Stimulated activated CD8-positive, alpha-beta memory T cell treated with anti-CD3 and anti-CD28 coated beads, Interleukin-2, amount 100 ng/mL, for 48 hours (primary cell): ENCODE measurements at places on chromosomes 4 and X.

GRCh38 chrX:110310896-110311295, 7.0 kb downstream of the AMMECR1 start:
- DNase-seq: peak; percentile 12

DNA sequence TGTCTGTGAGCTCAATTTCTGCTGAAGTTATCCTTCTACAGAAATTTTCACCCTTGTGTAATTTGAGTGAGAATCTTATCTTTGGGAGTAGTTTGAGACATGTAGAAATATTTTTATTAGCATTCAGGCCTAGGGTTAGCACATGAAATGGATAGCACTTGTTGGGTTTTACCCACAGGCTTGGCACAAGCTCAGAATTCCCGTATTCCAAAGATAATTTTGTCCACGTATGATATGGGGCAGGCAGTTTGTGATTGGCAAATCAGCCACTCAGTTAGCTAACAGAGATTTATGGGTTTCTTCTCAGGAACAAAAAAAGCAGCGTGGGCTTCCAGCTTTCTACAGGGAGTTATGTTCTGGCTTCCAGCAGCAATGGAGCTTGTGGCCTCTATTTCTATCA, 117.9 kb upstream of the DCAF8L1 start:
- no peak for DNase-seq

DNA sequence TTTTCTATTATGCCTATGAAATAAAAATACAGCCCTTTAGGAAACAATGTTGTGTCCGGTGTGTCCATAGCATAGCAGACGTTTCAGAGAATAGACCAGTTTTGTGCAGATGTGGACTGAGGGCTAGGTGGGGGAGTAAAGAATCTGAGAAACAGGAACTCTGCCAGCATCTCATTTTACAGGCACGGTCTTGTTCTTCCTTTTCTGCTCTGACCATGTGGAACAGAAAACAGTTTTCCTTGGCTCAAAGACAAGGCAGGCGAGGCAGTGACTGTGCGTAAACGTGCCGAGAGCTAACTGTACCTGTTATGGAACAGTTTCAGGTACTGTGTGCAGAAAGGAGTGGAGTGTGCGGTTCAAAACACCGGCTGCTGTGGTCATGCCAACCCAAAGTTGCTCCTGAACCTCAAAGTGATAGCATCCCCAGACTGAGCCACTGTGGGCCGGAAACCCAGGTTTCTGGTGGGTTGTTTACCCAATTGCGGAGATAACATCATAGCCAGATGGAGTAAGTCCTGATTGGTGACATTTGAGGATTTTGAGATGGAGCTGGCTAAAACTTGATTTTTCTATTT, 20.2 kb downstream of the CNGA2 start:
- no peak for DNase-seq

DNA sequence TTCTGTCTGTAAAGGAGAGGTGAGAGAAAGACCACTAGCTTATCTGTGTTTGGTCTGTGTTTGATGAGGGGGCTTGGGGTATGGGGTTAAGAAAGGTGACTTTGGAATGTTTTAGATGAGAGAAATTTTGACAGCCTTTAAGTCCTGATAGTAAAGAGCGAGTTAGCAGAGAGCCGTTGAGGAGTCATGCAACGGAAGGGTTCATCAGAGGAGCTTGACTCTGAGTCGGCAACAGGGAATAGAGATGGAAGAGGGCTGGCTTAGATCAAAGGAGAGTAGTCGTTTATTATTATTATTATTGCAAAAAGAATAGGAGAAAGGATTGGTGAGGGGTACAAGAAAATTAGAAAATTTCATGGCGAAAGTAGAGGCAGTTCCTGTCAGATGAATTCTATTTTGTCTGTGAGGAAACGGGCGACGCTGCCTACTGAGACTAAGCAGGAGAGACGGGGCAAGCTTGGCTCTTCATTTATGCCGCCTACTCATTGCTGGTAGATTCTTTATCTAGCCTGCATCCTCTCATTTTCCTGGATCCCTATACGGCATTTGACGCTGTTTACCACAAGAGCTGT, 473 bp upstream of the VAMP7 start:
- DNase-seq: no peak

DNA sequence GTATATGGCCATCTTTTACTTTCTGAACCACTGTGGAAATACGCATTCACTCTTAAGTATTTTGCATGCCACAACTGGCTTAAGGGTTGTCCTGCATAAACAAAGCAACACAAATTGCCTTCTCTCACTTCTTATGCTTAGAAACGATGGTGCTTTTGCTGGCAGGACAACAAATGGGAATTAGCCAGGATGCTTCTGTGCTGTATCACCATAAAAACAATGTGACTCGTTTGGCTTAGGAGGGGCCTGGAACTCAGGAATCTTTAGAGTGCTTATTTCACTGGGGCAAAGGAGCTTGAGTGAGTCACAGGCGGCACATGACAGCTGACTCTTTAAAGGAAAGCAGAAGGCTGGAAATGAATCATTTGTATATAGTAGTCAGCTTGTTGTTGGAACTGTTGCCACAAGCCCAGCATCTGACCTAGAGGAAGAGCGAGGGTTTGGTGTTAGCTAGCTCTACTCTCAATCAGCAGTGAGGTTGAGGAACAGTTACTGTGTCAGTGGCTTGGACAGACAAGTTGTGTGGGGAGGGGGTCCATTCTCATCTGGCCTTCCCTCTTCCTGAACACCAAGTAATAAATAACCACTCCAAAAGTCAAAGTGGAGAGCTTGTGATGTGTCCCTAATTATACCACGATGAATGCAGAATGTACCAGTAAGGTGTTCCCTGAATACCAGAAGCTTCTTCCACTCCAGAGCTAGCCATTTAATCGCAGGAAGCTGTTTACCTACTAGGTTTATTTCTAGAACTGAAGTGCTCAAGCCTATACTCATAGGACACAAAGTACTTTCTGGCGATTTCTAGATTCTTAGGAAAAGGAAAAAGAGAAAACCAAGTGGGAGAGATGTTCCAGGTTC, 293.1 kb downstream of the CAMK2D start:
- no peak for DNase-seq

DNA sequence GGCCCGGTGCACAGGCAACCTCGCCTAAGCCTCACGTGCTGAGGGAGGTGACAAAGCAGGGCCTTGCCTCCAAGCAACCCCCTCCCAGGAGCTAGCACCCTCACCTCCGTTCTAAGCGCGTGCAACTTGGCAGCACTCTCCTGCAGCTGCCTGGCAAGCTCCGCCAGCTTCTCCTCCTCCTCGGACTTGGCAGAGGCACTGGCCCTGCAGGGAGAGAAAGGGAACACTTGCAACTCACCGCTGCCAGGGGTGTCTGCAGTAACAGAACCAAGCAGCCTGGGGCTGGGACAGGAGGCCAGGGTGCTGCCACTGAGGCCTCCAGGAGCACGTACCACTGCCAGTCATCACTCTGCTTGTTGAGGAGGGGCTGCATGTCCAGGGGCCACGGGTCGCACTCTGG, 10.3 kb upstream of the TREX2 start:
- no peak for DNase-seq

- no peak for DNase-seq
Measured at GRCh38 chr4:2982012-2982411, 18.6 kb downstream of the GRK4 start.

- DNase-seq: no peak
Measured at GRCh38 chr4:168099195-168099594, 6.9 kb downstream of the ANXA10 start.

DNA sequence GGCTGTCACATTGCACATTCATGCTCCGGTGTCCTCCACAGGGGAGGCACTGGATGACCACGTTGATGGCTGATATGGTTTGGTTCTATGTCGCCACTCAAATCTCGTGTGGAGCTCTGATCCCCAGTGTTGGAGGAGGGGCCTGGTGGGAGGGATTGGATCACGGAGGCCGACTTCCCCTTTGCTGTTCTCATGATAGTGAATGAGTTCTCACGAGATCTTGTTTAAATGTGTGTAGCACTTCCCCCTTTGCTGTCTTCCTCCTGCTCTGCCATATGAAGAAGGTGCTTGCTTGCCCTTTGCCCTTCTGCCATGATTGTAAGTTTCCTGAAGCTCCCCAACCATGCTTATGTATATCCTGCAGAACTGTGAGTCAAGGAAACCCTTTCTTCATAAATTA, 22.3 kb upstream of the NAT8L start:
- no peak for DNase-seq

- DNase-seq: no peak
Measured at GRCh38 chrX:32084757-32085156, 1012.9 kb upstream of the FTHL17 start.

- DNase-seq: no peak
Measured at GRCh38 chr4:140790765-140791164, 34.6 kb upstream of the TBC1D9 start.

- no peak for DNase-seq
Measured at GRCh38 chrX:39133971-39134370, 332.7 kb downstream of the MID1IP1 start.

- no peak for DNase-seq
Measured at GRCh38 chr4:151314479-151314878, 10.9 kb downstream of the SH3D19 start.

GRCh38 chrX:136146614-136147314, 569 bp upstream of the FHL1 start:
- no peak for DNase-seq

DNA sequence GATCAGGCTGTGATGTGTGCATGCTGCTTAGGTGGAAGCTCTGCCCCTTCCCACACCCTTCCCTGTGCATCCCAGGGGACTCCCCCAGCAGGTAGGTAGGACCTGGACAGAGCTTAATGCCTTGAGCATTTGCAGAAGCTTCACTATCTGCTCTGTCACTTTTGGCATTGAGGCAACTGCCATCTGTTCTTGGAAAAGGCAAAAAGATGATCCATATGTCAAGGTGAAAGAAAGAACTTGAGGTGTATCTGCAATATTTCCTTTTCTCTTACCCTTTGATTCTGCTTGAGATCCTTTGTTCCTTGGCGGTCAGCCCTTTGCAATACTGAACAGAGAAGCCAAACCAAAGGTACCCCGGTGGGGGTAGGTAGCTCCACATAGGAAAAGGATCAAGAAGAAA, 37.1 kb upstream of the TBC1D9 start:
- DNase-seq: no peak

GRCh38 chrX:111041018-111041462, 55.0 kb upstream of the PAK3 start:
- DNase-seq: no peak

DNA sequence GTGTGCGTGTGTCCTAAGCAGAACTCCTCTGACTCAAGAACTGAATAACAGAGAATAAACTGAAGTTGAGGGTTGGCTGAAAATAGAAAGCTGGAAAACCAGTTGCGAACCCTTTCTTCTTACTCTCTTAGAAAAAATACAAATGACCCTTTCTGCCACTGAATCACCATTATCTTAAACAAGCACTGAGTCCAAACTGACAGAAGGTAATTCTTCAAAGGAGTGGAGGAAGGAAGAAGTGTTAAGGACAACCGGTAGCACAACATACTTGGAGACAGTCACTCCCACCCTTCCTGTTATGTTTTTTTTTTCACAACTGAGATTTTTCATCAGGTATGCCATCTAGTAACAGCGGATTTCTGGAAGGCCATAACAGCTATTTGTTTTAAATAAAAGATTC, 38.1 kb downstream of the HELQ start:
- DNase-seq: no peak

- DNase-seq: no peak
Measured at GRCh38 chr4:110034026-110034393, 121.3 kb downstream of the EGF start.

GRCh38 chr4:15476396-15476795, 6.7 kb downstream of the CC2D2A start:
- no peak for DNase-seq

DNA sequence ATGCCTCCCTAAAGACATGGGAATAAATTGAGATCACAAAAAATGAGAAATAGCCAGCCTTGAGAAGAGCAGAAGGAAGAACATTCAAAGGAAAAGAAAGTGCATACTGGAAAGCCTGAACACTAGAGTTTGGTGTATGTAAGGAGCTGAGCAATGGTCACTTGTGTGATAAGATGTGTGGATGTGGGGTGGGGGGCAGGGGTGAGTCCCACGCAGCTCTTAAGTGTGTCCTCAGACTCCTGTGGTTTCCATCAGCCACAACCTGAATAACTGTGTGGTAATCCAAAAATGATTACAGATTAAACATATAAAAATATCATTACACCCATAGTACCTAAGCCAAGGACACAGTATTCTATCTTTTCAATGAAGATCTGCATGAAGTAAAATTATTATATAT, 59.9 kb downstream of the ELOVL6 start:
- no peak for DNase-seq

DNA sequence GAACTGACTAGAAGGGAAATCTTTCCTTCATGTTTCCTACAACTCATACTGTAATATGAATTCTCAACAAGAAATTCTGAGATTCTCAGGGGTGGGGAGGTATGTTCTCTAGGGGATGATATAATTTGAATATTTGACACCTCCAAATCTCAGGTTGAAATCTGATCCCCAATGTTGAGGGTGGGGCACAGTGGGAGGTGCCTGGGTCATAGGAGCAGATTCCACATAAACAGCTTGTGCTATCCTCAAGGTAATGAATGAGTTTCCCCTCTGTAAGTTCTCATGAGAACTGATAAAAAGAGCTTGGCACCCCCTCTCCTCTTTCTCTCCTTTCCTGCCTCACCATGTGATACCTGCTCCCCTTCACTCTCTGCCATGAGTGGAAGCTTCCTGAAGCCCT, 21.5 kb downstream of the FBXW7 start:
- no peak for DNase-seq

- DNase-seq: no peak
Measured at GRCh38 chr4:81786063-81786763, 314.5 kb upstream of the RASGEF1B start.

GRCh38 chr4:89572224-89572858, 264.6 kb downstream of the SNCA start:
- DNase-seq: no peak

DNA sequence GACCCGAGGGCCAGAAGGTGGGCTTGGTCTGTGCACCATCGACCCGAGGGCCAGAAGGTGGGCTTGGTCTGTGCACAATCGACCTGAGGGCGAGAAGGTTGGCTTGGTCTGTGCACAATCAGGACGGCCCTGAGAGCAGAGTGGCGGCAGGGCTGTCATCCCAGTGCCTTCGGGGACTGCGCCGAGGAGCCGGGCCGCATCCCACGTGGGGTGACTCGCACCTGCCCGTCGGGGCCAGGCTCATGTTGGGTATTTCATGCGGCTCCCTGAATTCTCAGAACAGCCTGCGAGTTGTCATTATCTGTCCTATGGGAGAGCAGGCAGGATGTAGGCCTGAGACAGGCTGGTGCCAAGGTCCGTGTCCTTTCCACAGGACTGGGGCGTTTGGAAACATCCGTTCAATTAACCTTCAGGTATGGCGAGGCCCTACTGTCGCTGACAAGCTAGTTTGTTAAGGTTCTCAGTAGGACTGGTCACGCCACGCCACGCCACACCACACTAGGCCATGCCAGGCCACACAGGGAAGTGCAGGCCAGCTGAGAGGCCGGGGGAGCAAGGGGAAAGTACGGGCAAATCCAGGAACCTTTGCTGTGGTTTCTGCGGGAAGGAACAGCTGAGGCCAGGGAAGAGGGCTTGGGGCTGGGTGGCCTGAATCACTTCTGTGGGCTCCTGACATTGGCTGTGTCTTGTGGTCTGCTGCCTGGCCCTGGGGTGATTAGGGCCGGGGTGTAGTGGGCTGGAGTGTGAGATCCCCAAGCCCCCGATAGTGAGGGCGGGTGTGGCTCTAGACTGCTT, 182.9 kb downstream of the AFAP1 start:
- no peak for DNase-seq

GRCh38 chrX:142068365-142068764, 136.7 kb downstream of the MAGEC2 start:
- DNase-seq: no peak
